Fibroblast of skin of left biceps (primary cell): ENCODE measurements at places on chromosomes 5 and 9.

DNA sequence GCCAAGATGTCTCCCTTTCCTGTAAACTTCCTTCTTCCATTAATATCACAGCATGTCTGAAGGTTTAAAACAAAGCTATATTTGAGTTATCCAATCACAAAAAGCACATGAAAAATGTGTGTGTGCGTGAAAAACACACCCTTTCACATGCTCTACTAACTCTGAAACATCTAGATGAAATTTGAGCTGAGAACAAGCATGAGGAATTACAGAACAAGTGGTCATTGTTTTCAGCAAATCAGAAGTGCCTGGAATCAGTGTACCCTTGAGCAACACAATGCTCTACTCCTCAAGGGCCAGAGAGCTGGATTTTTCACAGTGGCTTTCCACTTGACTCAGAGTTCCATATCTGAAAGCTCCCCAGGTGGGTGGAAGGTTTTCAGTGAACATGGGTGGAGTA, 255.9 kb downstream of the PSAT1 start:
- DNase-seq = no peak

DNA sequence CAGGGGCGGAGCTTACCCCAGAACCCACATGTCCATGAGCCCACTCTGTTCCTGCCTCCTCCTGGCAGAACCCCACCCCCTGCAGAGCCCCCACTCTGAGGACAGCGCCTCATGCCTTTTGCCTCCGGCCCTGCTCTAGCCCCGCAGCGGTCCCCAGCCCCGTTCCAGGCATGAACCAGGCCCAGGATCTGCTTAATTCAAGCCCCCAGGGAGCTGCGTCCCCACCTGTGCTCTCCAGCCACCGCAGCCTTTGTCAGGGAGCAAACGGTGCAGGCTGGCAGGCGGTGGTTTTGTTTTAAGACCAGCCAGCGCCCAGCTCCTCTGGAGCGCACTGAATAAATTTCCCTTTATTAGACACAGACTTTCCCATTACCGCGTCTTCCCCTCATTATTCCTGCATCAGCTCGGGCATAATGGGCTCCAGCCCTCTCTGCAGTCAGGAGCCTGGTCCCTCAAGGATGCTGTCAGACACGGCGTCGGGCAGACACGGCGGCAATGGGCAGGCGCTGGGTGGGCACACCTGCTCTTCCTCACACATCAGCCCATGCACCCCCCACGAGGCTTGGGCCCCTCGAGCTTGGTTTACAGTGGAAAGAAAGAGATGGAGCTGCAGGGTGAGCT, 137.6 kb downstream of the OLFM1 start:
- DNase-seq = no peak

- DNase-seq = peak; percentile 99
Measured at GRCh38 chr5:35919191-35919590, 19.2 kb downstream of the CAPSL start.

- DNase-seq = no peak
Measured at GRCh38 chr5:38831117-38831516, 14.7 kb upstream of the OSMR start.

DNA sequence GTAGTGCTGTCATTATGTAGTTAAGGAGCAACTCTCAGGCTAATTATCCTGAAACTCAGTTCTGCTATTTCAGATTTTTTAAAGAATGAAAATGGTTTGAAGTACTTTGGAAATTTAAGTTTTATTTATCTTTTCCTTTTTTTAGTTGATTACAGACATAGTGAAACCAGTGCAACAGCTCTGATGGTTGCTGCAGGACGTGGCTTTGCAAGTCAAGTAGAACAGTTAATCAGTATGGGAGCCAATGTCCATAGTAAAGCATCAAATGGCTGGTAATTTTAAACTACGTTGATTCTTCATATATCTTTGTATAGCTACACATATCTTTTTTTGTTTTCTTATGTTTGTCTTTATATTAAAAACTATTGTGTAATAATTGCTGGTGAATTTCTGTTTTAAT, 34.9 kb downstream of the YTHDC2 start:
- no peak for DNase-seq

DNA sequence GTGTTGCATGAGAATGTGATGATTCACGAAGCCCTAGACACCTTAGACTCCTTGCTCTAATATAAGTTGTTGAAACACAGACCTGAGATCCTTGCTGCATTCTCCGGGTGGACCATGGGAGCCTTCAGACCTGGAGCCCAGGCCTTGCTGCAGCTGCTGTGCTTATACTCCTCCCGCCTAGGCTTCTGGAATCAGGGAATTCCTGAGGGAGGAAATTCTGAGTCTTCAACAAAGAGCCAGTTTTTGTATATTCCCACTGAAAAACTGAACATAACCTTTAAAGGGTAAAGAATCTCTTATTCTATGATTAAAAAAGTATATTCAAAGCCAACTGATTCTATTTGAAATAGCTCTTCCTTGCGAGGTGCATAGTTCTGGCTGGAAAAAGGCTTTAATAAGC, 245.1 kb upstream of the ELAVL2 start:
- DNase-seq = no peak

GRCh38 chr5:172700365-172701290, 59.6 kb downstream of the NEURL1B start:
- DNase-seq = no peak

DNA sequence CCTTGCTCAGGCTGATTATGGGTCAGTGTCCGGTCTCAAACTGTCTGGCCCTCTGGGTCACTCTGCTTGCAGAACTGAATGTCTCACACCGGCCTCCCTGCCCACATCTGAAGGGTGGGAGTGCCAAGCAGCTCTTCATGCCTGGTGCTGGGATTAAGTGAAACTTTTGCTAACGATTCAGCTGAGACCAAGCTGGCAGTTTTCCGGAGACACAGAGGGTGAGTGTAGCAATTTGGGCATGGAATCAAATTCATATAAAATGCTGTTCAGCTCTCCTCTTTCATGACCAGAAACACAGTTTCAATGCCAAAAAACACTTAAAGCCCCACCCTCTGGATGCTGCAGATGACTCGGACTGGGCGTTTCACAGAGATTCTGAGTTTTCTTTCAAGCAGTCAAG, 207.5 kb downstream of the NXNL2 start:
- no peak for DNase-seq

DNA sequence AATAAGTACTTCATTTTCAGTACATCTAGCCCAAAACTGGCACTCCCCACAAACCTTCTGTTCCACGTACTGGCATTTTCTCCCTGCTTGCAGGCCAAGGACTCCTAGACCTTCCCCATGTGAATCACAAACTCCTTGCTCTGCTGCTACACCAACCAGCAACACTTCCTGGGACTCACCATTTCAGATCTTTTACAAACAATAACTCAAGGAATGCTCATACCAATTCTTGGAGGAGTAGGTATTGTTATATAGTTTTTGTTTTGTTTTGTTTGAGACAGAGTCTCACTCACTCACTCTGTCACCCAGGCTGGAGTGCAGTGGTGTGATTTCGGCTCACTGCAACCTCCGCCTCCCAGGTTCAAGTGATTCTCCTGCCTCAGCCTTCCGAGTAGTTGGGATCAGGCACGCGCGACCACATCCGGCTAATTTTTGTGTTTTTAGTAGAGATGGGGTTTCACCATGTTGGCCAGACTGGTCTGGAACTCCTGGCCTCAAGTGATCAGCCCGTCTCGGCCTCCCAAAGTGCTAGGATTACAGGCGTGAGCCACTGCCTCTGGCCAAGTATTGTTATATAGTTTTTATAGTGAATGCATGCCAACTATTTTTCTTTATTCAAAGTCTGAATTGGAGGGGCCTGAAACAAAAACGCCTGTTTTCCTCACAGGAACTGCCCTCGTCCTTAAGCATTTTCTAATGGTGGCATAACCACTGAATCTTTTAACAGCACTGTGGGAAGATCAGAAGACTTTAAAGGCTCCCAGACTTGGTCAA, 210.8 kb downstream of the TSSK1B start:
- DNase-seq = no peak

DNA sequence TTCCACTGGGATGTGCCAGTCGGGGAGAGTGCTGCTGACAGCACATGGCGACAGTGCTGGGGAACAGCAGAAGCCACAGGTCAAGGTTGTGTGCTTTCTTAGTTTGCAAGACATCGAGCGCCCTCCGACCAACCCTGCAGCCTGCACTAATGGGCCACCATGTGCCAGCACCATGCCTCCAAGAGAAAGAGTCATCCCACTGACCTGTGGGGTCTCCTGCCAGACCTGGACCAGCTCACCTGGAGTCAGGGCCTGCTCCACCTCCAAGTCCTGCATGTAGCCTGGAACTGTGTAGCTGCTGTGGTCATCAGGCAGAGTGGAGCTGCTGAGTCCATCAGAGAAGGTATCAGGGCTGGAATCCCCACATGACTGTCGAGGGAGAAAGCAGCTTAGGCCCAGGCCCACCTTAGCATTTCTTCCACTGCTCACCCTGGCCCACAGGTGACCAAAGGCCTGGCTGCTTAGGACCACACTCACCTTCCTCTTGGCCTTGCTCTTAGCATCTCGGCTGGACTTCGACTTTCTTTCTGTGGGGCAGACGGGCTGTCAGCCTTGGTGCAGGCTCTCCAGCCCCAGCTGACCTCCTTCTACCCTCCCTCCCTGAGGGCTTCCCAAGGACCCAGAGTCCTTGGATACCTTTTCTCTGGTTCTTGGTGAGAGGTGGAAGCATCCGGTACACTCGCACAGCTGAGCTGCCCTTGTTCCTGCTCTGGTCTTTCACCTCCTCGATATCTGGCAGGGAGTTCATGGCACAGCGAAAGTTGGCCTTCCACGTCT, 4.1 kb downstream of the IRF1 start:
- DNase-seq = no peak

DNA sequence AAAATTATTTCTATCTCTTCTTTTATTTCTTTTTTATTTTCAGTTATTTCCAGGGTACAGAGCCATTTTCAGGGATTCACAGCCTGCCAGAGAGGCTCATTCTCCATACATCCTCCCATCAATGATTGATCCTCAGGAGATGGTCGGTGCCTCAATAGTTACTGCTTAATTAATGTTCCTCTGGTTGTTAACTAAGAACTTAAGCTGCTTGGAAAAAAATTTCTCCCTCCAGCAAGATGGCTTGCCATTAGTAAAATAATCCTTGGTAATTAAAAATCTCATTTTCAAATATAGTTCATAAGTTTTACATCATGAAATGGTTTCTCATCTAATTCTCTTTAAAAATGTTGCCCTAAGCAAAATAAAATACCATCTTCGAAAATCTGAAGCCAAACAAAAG, 20.0 kb downstream of the MARCHF11 start:
- DNase-seq = no peak

DNA sequence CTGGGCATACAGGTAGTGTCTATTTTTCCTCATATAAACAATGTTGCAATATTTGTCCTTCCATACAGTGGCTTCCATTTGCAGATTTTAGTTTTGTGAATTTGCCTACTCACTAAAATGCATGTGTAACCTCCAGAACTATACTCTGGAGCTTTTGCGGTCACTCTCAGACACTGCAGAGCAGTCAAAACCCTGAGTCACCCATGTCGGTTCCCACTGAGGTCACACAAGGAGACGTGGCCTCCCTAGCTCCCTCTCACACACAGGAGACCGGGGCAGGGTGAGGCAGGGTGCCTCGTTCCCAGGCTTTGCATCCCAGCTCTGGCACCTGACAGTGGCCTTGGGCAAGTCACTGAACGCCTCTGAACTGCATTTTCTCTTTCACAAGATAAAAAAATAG, 55.5 kb upstream of the ZNF354A start:
- no peak for DNase-seq

GRCh38 chr9:88826771-88827181, 164.5 kb upstream of the S1PR3 start:
- peak; percentile 84 for DNase-seq

GRCh38 chr9:32306006-32306405, 78.4 kb upstream of the ACO1 start:
- DNase-seq = no peak

GRCh38 chr9:93329629-93330280, 121.7 kb upstream of the FAM120A start:
- no peak for DNase-seq

DNA sequence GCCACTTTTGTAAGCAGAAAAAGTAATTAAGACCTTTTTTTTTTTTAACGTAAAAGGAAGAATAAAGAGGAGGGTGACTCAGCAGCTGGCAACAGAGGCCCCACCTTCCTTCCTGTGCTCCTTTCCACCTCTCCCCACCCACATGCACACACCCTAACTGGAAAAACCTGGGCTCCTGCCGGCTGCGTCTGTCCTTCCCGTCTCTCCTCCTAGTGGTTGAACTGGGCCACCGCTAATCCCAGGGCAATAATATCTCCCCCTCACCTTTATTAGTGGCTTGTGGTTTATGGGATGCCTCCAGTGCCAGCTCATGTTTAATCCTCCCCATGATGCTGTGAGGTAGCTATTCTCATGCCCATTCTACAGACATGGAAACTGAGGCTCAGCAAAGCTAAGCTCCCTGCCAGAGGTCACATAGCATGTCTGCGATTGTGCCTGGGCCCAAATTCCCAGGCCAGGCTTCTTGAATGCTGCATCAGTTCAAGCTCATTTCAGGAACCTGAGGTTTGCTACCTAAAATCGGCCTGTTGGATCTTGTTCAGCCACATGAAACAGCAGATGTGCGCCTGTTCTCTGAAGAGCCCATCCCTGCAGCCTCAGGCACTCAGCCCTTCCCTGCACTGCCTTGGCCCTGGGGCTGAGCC, 60.9 kb upstream of the IL17B start:
- DNase-seq = no peak

DNA sequence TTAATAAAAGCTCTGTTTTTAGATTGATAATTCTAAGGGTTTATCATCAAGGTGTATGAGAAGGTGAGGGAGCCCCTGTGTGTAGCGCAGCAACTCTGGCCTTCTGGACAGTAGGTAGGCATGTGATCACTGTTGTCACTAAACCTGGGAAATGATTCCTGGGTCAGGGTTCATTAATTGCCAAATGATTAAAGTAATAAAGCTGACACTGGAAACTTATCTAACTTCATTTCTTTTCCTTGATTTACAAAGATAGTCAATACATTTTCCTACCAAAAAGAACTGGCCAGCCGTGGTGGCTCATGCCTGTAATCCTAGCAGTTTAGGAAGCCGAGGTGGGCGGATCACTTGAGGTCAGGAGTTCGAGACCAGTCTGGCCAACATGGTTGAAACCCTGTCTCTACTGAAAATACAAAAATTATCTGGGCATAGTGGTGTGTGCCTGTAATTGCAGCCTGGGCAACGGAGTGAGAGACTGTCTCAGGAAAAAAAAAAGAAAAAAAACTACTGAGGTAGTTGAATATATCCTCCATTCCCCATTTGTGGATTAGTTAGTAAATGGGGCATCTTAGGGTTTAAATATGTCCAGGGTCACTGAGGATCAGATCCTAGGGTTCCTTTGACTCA, 2.4 kb downstream of the EHMT1 start:
- DNase-seq = no peak

DNA sequence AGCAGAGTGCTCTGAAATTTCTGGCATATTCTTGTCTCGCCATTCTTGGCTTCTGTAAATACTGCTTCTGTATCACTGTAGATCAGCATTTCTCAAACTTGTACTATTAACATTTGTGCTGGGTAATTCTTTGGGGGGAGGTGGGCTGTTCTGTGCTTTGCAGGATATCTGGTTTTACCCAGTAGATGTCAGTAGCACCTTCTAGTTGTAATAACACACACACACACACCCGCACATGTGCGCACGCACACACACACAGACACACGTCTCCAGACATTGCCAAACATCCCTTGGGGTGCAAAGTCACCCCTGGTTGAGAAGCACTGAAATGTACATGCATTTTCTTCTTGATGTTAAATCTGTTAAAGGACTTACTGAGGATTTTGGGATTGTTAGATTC, 304.1 kb downstream of the MAT2B start:
- DNase-seq = no peak

GRCh38 chr5:149093625-149094024, 30.8 kb upstream of the SH3TC2 start:
- no peak for DNase-seq
